ENCODE measurements at places on chromosomes 13 and 19. TPM values are rescaled to one million over a fixed set of nuclear protein-coding genes. Genes with fewer than 3 reads are reported as not detected.

Gene SRRM5
- total RNA-seq = 0.05 TPM

Gene ZIC2
- total RNA-seq = not detected

Gene OCEL1
- 4.3 TPM for total RNA-seq

Gene SIGLEC7
- not detected for total RNA-seq

Gene TMPRSS9
- total RNA-seq = not detected

Gene ZNF345
- 1.5 TPM for total RNA-seq

Gene OR7D2
- not detected for total RNA-seq

Gene ADPRHL1
- total RNA-seq = 1.5 TPM

Gene PRSS57
- not detected for total RNA-seq

Gene LATS2
- total RNA-seq = 25.3 TPM

Gene ZNF615
- 13.3 TPM for total RNA-seq

Gene LTBP4
- total RNA-seq = 24.6 TPM

Gene FIZ1
- 3.0 TPM for total RNA-seq

Gene THSD1
- total RNA-seq = 12.1 TPM

Gene TYROBP
- total RNA-seq = not detected

Gene JUND
- total RNA-seq = 124 TPM

Gene ZNF837
- total RNA-seq = 1.9 TPM

Gene RABAC1
- 104 TPM for total RNA-seq

Gene FGF21
- total RNA-seq = not detected

Gene NTN5
- 0.14 TPM for total RNA-seq

Gene TGFB1
- total RNA-seq = 38.9 TPM

Gene NANOS2
- not detected for total RNA-seq

Gene STOML3
- not detected for total RNA-seq

Gene ADGRE1
- not detected for total RNA-seq

Gene CEACAM3
- total RNA-seq = not detected

Gene NALCN
- total RNA-seq = 27.0 TPM

Gene CADM4
- total RNA-seq = 3.8 TPM

Gene CGB5
- total RNA-seq = not detected

Gene NAA16
- 10.8 TPM for total RNA-seq

Gene ZNF134
- 17.9 TPM for total RNA-seq

Gene KRTDAP
- not detected for total RNA-seq

Gene ZNF497
- total RNA-seq = 0.89 TPM

Gene METTL21C
- total RNA-seq = not detected

Gene ATP4B
- not detected for total RNA-seq

Gene RNF113B
- not detected for total RNA-seq

Gene MCEMP1
- total RNA-seq = not detected

Gene ERICH4
- total RNA-seq = not detected

Gene PPP2R1A
- 85.8 TPM for total RNA-seq

Gene CILP2
- 0.69 TPM for total RNA-seq

Gene NLRP12
- total RNA-seq = under 0.01 TPM

Gene PCDH17
- total RNA-seq = 0.60 TPM

Gene CEACAM4
- not detected for total RNA-seq

Gene OR1M1
- total RNA-seq = not detected

Gene B3GNT3
- not detected for total RNA-seq

Gene ADGRE3
- total RNA-seq = not detected

Gene ZNF560
- 5.8 TPM for total RNA-seq

Measured in smooth muscle cell of the umbilical artery (primary cell).